Neural progenitor cell (in vitro differentiated cells): ENCODE measurements at places on chromosomes 12 and 14. TPM values are rescaled to one million over a fixed set of nuclear protein-coding genes. Genes with fewer than 3 reads are reported as not detected.

Gene MGAT4C
- total RNA-seq = not detected in 2 replicates

GRCh38 chr12:979349-979748, 11.7 kb upstream of the ERC1 start:
- no peaks in the 10 kb centered on the region for H3K4me1 ChIP-seq
- no peak overlapping the region for H3K4me3 ChIP-seq
- no peaks in the 10 kb centered on the region for H3K27me3 ChIP-seq
- no peaks in the 10 kb centered on the region for H3K36me3 ChIP-seq

DNA sequence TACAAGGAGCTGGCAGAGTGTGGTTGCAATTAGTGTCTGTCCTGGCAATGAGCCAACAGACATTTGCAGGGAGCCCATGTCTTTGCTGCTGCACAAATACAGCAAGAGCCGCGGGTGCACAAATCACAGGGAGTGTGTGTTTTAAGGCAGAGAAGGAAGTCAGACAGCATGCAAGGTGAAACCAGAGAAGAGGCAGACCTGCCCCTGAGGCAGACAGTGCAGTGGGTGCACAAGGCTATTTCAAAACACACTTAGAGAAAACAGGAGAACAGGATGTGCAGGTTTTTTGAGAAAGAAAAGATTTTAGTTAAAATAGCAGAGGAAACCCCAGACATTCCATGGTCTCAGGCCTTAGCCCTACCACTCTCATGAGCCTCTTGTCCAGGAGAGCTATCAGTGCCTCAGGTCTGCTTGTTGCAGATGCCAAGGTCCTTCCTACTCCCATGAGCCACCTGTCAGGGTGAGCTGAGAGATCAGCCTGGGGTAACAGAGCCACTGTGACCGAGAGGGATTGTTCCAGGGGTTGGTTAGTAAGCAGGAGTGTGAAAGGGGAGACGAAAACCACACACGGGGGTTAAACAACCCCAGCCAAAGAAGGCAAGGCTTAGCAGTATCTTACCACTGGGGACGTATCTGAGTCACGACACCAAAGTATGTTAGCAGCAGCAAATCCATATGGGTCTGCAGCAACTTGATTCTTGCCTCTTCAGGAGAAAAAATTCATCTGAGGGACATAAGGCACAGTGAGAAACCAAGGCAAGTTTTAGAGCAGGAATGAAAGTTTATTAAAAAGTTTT, 78.1 kb downstream of the C14orf132 start:
- no peaks in the 10 kb centered on the region for H3K4me1 ChIP-seq
- H3K27ac ChIP-seq = no peak overlapping the region
- H3K4me3 ChIP-seq = no peak overlapping the region

- H3K27ac ChIP-seq = peak overlapping the region; percentile 3
- no peaks in the 10 kb centered on the region for H3K27me3 ChIP-seq
- DNase-seq = peak; percentile 31
- peaks cover 51% of the 10 kb centered on the region for H3K4me1 ChIP-seq
- no peaks in the 10 kb centered on the region for H3K36me3 ChIP-seq
Measured at GRCh38 chr12:113512568-113512967, 40.9 kb upstream of the LHX5 start.
